ENCODE measurements at places on chromosomes 3 and 15. TPM values are rescaled to one million over a fixed set of nuclear protein-coding genes. Genes with fewer than 3 reads are reported as not detected.

GRCh38 chr3:71045917-71046282, 537.6 kb downstream of the FOXP1 start:
- H3K4me1 ChIP-seq = peaks cover 37% of the 10 kb centered on the region
- peak overlapping the region; percentile 16 for H3K27ac ChIP-seq

DNA sequence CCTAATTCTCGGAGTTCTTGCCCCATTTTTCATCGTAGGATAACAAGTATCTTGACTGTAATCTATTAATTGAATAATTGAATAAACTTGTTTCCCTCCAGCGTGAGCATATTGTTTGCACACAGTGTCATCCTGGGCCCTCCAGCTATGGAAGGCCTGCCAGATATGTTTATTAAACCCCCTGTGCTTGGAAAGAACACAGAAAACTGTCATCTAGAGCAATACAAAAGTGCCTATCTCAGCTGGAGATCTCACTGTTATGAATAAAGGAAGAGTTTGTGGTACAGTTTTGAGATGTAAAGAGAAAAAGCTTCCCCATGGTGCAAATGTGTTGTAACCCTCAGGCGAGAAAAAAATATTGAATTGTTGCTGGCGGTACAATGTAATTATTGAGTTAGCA, 405.9 kb downstream of the SOX2 start:
- DNase-seq = no peak
- H3K36me3 ChIP-seq = no peaks in the 10 kb centered on the region
- no peak overlapping the region for H3K27ac ChIP-seq
- H3K27me3 ChIP-seq = no peaks in the 10 kb centered on the region
- H3K4me1 ChIP-seq = no peaks in the 10 kb centered on the region

GRCh38 chr15:63593705-63594671, 3.2 kb upstream of the FBXL22 start:
- H3K27ac ChIP-seq = peak overlapping the region; percentile 90
- H3K27me3 ChIP-seq = no peaks in the 10 kb centered on the region
- H3K4me3 ChIP-seq = no peak overlapping the region

DNA sequence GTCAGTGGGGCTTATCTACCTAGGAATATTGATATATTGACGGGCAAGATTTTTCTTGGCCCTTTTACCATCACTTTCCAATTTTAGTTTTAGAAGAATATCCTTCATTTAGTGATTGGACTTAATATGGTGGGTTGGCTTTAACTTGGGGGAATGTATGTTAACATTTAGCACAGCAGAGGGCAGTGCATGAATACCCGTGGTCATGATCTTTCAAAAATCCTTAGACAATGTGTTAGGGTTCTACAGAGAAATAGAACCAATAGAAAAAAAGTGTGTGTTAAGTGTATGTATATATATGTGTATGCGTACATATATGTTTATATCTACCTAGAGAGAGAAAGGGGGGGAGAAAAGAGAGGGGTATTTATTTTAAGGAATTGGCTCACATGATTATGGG, 36.9 kb downstream of the GPR171 start:
- DNase-seq = no peak
- no peak overlapping the region for H3K4me3 ChIP-seq
- no peaks in the 10 kb centered on the region for H3K36me3 ChIP-seq

DNA sequence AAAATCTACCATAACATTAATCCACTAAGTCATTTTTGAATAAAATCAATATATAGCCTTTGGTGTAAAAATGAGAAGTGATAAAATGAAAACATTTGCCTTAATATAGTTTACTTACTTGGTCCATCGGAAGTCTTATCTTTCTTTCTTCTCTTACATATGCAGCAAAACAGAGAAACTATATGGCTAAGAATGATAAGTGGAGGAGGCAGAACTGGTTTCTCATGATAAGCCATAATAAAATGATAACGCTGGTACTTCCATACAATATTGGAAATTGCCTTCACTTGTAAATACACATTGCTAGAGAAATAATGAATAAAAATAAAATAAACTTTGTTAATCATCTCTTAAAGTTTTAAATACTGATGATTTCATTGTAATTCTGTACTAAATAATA, 47.8 kb upstream of the USP50 start:
- H3K27me3 ChIP-seq = no peaks in the 10 kb centered on the region
- no peak overlapping the region for H3K4me3 ChIP-seq
- DNase-seq = no peak
- H3K4me1 ChIP-seq = no peaks in the 10 kb centered on the region
- no peak overlapping the region for H3K27ac ChIP-seq

- H3K27ac ChIP-seq = peak overlapping the region; percentile 25
- H3K27me3 ChIP-seq = no peaks in the 10 kb centered on the region
- no peak overlapping the region for H3K4me3 ChIP-seq
- DNase-seq = no peak
These were observed 196.9 kb downstream of the SLCO3A1 start for GRCh38 chr15:92050220-92050898.

DNA sequence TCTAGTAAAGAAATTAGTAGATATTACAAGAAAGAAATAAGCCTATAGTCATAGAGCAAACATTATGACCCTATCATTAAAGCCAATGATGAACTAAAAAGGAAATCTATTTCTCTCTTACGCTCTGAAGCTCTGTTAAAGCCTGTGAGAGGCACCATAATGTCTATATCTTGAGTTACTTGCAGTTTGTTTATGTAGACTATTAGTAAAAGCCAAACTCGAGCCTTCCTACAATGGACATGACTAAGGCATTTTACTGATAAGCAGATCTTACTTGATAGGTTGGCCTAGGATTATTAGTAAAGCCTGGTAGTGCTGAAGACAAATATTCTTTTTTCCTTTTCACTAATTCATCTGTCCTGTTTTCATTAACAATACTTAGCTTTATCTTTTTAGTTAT, 32.7 kb downstream of the LRRC3B start:
- H3K4me1 ChIP-seq = no peaks in the 10 kb centered on the region
- DNase-seq = no peak
- no peak overlapping the region for H3K27ac ChIP-seq
- no peaks in the 10 kb centered on the region for H3K27me3 ChIP-seq

GRCh38 chr3:9135526-9135925, 113.9 kb downstream of the SRGAP3 start:
- no peak overlapping the region for H3K4me3 ChIP-seq
- no peak overlapping the region for H3K27ac ChIP-seq
- no peak for DNase-seq
- H3K4me1 ChIP-seq = peaks cover 10% of the 10 kb centered on the region

- DNase-seq = no peak
- no peaks in the 10 kb centered on the region for H3K36me3 ChIP-seq
- no peak overlapping the region for H3K4me3 ChIP-seq
- H3K4me1 ChIP-seq = peaks cover 13% of the 10 kb centered on the region
- no peaks in the 10 kb centered on the region for H3K27me3 ChIP-seq
These were observed 93.2 kb upstream of the CCDC80 start for GRCh38 chr3:112734171-112734570.

GRCh38 chr3:46208167-46208704, at the start of gene CCR1:
Gene CCR1 (minus strand): TSS chr3:46208313. CDS start chr3:46204313, 4,000 bp downstream.
- peak within 1 kb of the TSS; percentile 75 for H3K27ac ChIP-seq
- H3K36me3 ChIP-seq = no peaks in the 10 kb centered on the region
- peak within 1 kb of the TSS; percentile 10 for H3K4me3 ChIP-seq
- H3K27me3 ChIP-seq = no peaks in the 10 kb centered on the region
- peak; percentile 87 for DNase-seq
- peaks cover 3% of the 10 kb centered on the region for H3K4me1 ChIP-seq

DNA sequence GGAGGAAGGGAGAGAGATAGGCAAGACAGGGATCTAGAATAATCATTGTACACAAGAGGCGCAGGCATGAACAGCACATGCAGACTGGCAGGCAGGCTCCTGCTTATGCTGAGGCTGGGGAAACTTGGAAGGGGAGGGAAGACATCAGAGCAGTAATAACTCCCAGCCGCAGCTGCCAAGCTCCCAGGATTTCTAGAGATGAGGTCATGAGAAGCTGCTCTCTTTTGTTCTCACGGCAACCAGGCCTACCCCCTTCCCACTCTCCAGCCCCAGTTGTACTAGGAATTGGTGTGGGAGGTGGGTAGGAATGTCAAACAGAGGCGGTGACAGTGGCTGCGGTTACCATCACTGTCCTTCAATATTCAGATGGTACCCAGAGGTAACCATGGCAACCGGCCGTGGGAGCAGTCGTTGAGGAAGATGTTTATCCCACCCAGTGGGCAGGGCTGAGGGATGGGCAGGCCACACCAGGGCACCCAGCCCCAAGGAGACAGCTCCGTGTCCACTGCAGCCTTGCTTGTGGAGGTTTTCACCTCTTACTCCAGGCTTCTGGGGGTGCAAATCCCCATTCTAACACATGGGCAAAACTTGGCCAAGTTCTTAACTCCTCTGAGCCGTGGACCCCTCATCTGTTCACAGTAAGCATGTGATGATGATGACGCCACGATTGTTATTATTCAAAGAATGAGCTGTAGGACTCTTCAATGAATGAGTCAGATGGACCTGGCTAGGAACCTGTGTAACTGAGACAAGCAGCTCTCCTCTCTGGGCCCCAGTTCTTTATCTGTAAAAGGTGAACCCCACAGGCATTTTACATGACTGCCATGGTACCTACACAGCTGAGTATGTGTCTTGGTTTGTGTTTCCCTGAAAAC, 360.8 kb upstream of the PROK2 start:
- H3K4me1 ChIP-seq = peaks cover 38% of the 10 kb centered on the region
- H3K27me3 ChIP-seq = no peaks in the 10 kb centered on the region
- no peak overlapping the region for H3K4me3 ChIP-seq
- H3K36me3 ChIP-seq = no peaks in the 10 kb centered on the region
- H3K27ac ChIP-seq = no peak overlapping the region
- DNase-seq = no peak

UQCC5 gene
- polyA plus RNA-seq = 24.8 TPM

All from spleen (tissue), 13 donors.